ENCODE measurements at places on chromosomes 12 and 14.

DNA sequence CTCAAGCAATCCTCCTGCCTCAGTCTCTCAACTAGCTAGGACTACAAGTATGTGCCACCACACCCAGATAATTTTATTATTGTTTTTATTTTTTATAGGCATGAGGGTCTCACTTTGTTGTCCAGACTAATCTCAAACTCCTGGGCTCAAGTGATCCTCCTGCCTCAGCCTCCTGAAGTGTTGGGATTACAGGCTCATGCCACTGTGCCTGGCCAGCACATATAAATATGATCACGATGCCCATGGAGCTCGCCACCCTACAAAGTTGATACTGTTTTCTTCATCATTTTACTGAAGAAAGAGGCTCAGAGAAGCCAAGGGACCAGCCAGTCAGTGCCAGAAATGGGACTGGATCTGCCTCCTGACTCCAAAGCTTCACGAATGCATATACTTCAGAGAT lies 53.1 kb downstream of the NFKBIA start:
- no peak for DNase-seq

DNA sequence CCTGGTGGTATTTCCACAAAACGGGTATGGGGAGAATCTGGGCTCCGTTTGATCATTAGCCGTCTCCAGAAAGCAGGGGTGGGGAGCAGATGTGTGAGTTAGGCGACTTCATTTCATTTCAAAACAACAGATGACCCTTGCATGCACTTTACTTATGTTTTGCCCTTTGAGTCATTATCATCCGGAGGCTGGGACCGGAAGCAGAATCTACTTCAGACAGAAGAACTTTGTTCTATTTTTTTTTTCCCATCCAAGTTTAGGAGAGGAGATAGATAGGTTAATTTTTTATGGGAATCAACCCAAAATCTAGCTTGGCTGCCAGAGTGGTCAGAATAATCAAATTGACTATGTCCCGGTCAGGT lies 31.3 kb upstream of the CMAS start:
- DNase-seq, result no peak

DNA sequence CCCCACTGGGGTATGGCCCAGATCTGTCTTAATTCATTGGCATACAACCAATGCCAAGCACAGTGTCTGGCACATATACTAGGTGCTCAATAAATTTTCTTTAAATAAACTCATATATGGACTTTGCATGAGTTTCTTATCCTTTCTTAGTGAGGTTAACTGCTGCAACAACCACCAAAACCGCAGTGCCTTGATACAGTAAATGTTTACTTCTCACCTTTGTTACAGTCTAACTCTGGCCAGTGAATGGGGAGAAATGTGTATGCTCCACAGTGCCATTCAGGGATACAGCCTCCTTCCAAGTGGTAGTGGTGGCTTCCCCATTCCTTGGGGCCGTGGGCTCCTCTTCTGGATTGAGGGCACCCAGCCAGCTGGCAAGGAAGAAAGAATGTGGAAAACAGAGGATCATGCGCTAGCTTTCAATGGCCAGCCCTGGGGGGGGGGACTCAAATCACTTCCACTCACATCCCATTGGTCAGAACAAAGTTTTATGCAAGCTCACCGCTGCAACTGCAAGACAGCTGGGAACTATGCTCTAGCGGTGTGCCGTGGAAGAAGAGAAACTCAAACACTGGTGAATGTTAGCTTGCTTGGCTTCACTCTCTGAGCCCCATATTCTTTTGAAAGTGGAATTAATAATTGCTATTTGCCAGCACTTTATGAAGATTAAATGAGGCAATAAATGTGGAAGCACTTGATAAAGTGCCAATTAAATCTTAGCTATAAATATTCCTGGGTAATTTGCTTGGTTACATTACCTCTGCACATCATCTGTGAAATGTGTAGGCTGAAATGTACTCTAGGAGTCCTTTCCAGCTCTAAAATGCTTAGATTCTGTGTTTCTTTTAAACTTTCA lies 51.0 kb upstream of the SOCS2 start:
- DNase-seq, result no peak

- DNase-seq, result no peak
Observed at GRCh38 chr12:2118481-2119255, 65.9 kb downstream of the CACNA1C start.

- no peak for DNase-seq
Observed at GRCh38 chr14:71698027-71698426, 234.2 kb upstream of the RGS6 start.

DNA sequence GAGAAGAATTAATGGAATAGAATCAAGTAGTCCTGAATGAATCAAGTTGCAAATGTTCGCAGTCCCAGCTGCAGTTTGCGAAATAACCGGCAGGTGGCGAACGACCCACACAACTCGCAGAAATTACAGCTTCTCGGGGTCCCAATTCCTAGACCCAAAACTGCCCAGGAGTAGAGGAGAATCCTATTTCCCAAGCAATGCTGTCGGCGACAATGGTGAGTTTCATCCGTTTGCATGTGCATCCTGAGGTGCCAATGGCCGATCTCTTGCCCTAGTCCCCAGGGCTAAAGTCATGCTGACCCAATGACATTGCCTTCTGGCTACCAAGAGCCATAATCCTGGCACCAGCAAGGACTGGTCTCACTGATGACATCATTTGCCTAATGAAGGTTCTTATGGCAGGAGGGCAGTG lies 8.5 kb upstream of the ASCL1 start:
- DNase-seq, result no peak

- DNase-seq, result no peak
Observed at GRCh38 chr12:22334410-22335100, at the start of gene ST8SIA1. TSS of gene ST8SIA1 (minus strand) at chr12:22334707. CDS start at chr12:22334232, 475 bp downstream.

DNA sequence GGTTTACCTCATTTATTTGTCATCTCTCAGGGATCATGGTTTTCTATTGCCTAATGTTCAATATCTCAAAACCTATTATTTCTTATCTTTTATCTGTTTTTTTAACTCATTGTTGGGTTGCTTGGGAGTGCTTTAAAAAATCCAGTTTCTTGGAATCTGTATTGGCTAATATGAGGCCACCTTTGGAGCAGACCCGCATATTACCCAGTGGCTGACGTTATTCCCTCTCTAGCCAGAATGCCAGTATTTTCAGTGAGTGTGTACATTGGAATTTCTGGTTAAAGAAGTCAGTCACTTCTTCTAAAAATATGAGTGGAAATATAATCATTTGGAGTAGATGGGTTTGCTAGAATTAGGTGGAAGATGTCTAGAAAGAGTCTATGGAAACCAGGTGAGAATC lies 38.3 kb downstream of the PRMT8 start:
- no peak for DNase-seq

- no peak for DNase-seq
Observed at GRCh38 chr12:27447761-27448160, 1.2 kb downstream of the SMCO2 start.

DNA sequence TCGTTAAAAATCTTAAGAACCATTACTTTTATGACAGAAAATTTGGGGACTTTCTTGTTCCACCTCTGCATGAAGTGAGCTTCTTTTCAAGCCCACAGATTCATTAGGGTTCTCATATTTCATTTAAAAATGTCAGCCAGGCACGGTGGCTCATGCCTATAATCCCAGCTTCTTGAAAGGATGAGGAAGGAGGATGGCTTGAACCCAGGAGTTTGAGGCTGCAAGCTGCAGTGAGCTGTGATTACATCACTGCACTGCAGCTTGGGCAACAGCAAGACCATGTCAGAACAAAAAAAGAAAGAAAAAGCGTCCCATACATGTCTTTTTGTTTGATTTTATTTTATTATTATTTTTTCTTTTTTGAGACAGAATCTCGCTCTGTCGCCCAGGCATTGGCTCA lies 43.4 kb upstream of the ATF1 start:
- DNase-seq, result no peak

DNA sequence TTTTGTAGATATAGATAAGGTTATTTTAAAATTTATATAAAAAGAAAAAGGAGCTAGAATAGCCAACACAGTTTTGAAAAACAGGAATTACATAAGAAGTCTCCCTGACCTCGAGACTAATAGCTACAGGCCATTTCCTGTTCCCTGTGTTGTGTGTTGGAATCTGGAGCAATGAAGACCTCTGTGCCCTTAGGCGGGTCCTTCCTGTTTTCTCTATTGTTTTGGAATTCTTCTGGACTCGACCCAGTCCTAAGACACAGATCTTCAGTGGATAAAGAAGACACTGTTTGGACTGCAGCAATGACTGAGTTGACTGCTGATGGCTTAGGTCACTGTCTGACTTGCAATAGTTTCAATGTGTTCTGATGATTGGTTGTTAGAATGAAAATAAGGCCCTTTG lies 26.2 kb downstream of the SNRPF start:
- DNase-seq, result no peak

GRCh38 chr12:47838286-47838931 lies 18.7 kb upstream of the HDAC7 start:
- DNase-seq, result no peak

DNA sequence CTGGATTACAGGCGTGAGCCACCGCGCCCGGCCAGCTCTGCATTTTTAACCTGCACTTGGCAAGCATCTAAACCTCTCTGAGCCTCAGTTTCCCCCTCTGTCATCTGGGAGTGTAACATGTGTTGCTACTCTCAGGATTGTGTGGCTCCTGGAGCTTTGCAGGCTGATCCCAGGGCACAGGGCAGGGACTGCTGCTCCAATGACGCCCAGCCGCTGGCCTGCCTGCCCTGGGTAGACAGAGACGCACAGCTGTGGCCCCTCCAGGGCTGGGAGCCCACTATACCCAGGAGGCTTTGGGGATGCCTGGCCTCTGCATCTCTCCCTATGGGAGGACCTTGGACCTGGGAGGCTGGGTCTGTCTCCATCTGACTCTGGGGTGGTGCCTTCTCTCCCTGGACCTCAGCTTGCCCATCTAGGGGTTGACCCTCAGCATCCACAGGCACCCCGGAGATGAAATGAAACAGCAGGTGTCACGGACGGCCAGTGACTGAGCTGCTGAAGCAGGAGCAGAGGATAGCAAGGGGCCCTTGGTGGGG lies 13.7 kb downstream of the ARL6IP4 start:
- DNase-seq, result no peak

DNA sequence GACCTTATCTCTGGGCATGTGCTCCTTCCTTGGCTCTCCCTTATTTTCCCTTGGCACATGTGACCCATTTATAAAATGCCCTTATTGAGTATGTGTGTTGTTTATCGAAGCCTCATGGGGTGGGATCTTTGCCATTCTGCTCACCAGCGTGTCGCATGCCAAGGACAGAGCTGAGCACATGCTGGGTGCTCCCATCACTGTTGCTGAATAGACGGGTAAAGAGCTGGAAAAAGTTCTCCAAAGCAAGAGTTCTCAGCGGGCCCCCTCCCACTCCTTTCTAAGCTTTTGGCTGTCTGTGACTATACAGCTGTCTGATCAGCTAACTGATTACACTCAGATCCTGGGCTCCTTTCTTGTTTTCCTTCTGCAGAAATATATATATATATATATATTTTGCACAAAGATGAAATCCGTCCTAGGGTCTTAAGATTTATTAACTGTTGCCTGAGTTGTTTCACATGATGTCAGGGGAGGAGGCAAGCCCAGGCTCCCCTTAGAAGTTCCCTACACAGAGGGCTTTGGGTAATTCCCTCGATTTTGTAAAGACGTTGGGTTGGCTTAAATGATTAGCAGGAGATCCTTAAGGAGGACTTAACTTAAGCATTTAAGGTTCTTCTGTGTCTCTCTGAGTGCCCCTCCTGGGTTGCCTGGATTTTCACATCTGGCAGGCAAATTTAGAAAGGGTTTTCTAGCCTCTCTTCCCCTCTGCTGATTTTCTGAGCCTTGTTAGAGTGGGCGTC lies 71.6 kb downstream of the TMEM132C start:
- DNase-seq, result no peak

DNA sequence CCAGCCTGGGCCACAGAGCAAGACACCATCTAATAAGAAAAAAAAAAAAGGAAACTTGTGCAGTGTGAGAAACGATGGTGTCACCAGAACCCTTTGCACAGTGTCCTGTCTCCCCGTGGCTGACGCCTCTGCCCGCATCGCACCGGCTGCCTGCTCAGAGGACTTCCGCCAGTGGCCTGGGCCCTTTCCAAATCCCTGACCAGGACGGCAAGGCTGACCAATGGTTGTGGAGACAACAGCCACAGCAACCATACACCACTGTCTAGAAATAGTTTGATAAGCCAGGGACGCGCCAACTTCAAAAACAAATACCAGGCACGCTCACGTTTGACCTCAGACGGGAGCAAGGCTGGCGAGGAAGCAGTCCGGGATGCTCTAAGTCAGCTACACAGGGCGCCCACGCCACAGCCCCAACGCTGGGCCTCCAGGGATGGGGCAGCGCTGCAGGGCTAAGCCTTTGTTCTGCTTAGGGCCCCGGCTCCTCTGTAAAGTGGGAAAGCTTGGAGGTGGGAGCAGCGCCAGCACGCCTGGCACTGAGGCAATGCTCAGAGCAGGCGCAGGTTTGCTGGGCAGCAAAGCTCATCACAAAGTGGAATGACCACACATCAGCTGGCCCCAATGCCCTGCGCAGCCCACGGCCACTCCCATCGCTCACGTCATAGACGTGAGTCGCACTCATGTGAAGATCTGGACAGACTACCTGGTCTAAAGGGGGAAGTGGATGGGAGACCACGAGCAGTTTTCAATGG lies 12.5 kb downstream of the PGAM5 start:
- DNase-seq, result no peak

GRCh38 chr12:62372134-62372533 lies 94.5 kb upstream of the MON2 start:
- DNase-seq, result no peak

- no peak for DNase-seq
Observed at GRCh38 chr12:57010627-57011247, 4.4 kb upstream of the ZBTB39 start.

DNA sequence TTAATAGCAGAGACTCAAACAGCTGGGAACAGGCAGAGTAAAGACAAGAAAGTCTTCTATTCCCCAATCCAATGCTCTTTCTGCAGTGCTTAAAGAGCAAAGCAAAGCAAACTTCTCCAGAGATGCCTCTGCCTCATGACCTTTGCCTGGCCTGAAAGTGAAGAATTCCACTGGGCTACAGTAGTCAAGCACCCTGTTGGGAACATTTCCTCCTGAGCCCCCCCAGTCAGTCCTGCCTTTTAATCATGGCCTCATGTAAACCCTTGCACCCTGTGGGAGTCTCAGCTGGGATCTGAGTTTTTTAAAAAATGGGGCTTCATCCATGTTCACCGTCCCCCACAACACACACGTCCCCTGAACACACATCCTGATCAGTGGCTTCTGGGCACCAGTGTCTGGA lies 62.7 kb upstream of the TSPAN11 start:
- no peak for DNase-seq

DNA sequence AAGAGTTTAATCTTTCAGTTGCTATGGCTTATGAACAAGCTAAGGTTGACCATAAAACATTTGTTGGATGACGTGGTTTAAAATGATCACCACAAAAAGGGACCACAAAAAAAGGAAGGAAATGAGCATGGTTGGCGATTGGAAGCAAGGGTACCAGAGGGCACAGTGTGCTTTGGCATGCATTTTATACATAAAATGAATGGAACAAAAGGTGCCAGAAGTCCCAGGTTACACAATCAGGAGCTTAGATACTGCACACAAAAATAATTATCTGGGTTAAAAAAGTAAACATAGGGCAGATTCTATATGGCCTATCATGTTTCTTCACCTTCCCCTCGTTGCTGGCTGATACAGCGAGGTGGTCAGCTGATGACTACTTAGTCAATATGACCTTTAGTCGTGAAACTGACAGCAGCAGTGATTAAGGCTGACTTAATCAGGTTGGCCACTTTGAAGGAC lies 50.7 kb downstream of the ZC3H14 start:
- no peak for DNase-seq

GRCh38 chr14:35512765-35513164 lies 21.2 kb upstream of the INSM2 start:
- DNase-seq, result no peak

All from epithelial cell of proximal tubule (primary cell).